GM04503 (cell line): ENCODE measurements at places on chromosomes 1 and 21.

GRCh38 chr1:21587602-21587953, 78.4 kb downstream of the ALPL start:
- DNase-seq, result no peak

DNA sequence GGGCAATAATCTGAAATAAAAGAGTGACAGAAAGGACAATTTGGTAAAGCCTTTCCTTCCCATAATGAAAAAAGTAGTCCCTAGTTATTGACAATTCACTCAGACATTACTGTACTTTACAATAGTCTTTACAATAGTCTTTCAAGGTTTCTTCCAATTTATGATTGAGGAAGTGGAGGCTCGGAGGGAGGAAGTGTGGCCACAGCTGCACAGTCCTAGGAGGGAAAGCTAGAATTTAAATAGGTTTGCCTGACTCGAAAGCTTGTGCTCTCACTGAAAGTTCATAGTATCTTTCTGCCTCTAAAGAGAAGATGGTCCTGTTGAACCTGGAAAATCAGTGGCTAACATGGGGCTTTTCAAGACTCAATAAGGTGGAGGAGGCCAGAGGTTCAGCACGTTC, 203.2 kb downstream of the SDCCAG8 start:
- no peak for DNase-seq

DNA sequence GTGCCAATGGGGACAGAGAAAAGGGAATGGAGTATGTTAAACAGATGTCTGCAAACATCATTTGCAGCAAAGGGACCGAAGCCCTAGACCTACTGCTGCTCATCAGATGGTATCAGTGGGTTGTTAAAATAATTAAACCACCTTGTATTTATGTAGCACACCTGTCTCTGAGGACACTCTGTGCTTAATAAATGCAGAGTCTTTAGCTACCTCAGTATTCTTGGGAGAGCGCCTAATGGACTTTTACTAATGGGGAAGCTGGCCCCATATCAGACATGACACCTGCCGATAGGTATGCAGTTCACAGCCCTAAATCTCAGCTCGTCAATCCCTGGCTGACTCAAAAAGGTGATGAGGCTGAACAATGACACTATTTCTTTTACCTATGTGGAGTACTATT, 54.4 kb downstream of the SYT6 start:
- no peak for DNase-seq

- DNase-seq, result peak; percentile 59
Measured at GRCh38 chr1:99600782-99601181, 45.1 kb upstream of the PALMD start.

DNA sequence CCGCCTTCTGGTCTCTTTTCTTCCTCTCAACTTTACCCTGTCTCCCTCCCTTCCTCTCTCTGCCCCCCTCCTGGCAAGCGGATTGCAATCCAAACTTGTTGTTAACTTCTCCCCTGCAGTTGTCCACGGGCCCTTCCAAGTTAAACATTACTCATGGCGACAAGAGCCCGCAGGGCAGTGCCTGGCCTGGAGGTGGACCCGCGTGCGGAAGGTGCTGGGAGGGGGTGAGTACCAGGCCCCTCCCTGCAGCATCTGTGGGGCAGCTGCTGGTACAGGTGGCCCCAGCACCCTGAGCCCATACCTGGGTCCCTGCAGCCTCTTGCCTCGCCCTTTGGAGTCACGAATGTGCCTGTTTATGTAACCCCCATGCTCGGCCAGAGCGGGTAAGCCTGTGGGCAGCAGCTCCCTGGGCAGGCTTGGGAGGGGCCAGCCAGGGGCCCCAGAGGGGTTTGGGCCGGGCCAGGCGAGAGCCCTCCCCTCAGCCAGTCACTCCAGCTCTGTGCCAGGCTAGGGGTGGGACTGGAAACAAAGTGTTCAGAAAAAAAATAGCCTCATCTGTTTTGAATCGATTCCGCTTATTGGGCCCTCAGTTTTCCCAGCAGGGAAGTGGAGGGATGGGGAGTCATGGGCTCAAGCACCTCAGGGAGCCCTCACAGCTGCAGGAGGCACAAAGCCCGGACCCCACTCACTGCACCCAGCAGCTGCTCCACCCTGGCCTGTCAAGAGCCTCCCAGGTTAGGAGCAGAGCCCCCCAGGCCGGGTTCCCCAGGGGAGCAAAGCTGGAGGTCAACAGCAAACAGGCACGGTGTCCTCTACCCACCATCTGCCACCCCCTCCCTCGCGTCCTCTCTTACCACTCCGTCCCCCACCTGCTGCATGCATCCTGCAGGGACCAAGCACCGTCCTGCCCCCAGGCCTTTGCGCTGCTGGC, 14.0 kb upstream of the FAAP20 start:
- peak; percentile 86 for DNase-seq

DNA sequence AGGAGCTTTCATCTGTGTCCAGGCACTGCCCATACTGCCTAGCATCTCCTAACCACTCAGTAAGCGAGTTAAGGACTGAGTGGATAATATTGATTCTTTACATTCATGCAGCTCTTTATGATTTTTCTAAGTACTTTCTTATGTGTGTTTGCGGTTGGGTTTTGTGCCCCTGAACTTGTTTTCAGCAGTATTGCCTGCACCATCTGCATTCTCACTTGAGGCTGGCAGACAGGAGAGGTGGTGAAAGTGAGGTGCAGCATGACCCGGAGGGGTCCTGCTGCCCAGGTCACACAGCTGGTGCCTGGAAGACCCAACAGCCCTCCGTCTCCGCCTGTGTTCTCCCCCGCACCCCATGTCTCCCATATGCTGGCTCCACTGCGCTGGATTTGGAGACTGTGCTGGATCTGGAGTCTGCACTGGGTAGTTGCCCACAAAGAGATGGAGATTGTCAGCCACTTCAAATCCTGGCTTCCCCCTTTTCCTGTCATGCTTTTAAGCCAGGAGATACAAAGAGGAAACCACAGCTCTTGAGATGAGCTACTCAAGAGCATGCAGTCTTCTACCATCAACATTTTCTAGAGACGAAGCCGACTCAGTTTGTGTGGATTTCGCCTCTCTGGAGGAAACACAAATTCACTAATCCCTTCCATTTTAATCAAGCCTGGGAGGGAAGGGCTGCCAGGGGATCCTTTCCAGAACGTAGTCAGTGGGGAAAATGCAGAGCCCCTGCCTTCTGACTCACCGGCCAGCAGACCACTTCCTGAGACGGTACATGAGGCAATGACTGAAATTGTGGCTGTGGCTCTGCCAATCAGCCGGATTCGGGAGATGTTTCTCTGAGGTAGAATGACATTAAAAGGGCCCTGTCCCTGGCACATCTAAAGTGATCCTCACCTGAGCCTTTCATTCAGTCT, 71.7 kb upstream of the ANGPTL1 start:
- no peak for DNase-seq

- no peak for DNase-seq
Measured at GRCh38 chr1:181936768-181937581, 124.5 kb downstream of the ZNF648 start.

DNA sequence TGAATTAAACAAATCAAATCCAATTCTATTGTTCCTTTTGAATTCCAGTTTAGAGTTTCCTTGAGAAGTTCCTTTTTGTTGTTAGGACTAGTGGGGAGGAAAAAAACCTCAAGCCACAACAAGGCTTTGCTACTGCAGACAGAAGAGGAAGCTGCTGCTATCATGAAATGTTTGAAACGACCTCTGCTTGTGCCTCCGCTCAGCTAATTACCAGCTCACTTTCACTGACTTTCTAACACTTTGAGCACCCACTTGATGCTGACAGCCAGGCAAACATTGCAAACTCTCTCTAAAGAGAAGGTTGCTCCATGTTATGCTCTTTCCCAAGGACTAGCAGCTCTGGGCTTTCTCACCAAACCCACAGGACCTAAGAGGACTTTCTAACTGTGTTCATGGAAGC, 203.9 kb upstream of the PROX1 start:
- no peak for DNase-seq

- peak; percentile 60 for DNase-seq
Measured at GRCh38 chr1:220124542-220124941, 30.6 kb downstream of the IARS2 start.

DNA sequence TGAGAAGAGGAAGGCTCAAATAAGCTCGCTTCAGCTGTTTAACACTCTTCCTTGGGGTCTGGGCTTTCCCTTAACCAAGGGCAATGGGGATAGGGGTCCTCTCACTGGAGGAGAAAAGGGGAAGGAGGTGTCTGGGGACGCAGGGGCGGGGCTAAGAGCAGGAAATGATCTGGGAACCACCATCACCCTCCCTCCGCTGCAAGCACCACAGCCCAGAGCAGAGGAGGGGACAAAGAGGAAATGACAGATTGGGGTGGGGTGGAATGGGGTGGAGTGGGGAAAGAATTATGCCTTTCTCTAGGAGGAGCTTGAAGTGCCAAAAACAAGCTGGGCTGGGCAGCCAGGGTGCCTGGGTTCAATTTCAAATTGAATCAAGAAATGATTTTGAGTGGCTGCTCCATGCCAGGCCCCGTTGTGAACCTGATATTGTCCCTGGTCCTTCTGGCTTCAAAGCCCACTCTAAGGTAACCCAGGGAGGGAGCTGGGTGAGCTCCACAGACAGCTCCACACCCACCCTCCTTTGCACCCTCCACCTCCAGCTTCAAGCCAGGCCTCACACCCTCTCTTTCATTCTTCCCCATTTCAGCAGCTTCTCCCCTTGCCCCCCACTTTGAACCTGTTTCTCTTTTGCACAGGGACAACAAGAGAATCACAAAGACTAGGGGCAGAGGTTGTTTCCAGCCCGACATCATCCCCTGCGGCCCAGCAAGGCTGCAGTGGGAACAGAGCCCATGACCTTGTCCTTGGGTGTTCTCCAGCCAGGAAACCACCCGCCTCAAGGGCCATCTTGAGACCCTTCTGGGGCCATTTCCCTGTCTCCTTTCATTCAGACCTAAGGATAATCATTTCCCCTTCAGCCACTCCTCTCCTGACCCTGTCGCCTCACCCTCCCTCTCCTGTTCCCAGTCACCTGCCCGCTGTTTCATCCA, 1.1 kb downstream of the ARHGAP30 start:
- DNase-seq, result no peak

GRCh38 chr1:235976490-235976889, 88.4 kb downstream of the NID1 start:
- DNase-seq, result no peak

- DNase-seq, result no peak
Measured at GRCh38 chr1:56965916-56966697, at the start of gene C8B. Gene C8B, minus strand, starts transcription at chr1:56966015. Its CDS starts 67 bp downstream, at chr1:56965948.

DNA sequence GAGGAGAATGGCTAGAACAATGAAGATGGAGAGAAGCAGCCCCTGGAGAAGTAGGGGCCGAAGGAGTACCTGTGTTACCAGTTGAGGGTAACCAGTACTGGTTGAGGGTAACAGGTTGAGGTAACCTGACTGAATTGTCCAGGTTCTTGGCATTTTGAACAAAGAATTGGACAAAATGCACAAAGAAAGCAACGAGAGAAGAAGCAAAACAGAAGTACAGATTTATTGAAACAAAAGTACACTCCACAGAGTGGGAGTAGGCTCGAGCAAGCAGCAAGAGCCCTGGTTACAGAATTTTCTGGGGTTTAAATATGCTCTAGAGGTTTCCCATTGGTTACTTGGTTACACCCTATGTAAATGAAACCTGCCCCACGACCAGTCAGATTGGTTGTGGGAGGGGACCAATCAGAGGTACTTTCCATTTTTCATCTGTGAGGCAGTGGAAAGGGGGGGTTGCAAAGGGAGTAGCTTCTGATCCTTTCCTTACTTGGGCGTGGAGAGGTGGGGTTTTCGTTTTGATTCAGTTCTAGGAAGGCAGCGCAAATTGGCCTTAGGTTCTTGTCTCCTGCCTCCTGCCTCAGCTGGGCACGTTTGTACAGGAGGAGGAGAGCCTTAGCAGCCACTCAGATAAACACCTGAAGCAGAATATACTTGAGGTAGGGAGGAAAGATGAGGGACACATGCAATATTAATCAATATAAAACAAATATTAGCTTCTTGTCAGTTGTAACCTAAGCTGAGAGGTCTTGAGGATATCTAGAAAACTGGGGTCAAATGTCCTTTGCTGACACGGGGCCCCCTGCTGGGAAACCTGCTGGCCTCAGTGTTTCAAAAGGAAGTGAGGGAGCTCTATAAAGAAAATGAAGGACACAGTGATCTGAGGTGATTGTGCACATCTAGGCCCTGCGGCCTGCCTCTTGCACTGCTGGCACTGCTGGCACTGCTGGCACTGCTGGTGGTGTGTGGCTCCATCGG, 14.3 kb upstream of the LSM10 start:
- no peak for DNase-seq

DNA sequence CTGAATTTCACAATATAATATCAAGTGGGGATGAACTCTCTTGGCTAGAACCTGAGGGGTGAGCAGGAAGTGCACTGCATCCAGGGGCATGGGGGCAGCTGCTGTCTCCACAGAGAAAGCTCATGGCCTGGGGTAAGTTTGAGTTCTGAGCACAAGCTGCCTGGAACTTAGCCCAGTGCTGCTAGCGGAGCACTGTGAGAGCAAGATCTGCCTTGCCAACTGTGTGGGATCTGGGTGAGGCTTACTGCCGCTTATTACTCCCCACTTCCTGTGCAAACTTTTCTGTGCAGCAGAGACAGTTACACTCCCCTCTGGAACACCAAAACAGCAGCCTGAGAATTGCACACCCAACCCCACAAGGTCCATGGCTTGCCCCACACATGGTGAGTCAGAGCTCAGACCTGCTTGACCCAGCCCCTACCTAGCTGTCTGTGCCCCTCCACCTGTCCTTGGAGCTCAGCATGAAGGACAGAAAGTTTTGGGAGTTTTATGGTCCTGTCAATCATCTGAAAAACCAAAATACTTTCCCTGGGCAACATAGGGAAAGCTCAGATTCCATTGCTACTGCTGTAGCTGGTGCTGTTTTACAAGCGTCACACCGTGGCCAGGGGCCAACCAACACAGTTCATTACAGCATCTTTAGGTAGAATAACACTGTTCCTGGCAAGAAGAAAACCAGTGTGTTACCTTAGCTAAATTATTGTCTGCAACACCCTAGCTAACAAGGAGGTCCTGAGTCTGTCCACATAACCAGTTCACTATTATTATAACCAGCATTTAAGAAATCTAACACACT, 762.1 kb upstream of the NEGR1 start:
- DNase-seq, result no peak

GRCh38 chr1:23039308-23039826, 20.1 kb downstream of the KDM1A start:
- DNase-seq, result no peak

DNA sequence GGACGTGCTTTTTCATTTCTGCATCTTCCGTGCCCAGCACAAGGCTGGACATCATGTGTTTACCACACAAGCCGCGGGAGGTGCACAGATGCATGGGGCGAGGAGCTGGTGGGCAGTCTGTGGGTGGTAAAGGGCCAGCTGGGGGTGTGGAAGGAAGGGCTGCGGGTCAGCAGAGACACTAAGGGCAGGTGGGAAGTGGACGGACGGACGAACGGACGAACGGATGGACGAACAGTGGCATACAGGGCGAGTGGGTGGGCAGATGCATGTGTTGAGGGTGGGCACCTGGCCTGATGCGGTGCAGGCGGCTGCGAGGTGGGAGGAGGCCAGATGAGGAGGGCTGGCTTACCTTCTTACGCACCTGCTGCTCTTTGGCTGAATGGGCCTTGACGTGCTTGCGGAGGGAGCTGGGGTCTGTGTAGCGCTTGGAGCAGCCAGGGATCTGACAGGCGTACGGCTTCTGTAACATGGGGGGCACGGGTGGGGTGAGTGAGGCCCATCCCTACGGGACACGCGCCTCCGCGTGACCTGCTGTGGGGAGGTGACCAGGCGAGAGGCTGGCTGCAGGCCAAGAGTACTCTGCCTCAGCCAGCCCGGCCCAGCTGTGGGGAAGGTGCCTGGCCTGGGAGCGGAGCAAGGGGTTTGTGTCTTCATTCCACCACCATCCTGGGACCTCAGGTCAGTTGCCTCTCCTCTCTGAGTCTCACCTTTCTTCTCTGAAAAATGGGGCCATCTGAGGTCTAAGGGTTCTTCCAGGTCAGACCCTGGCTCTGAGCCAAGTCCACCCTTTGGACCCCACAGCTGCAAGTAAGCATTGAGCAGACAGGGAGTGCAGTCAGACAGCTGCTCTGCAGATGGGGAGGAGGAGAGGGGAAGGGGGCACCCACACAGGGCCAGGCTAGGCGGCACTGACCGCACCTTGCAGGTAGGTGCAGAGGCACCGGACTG, 65.5 kb downstream of the DMRTB1 start:
- no peak for DNase-seq
